ENCODE measurements at places on chromosomes 16 and 17. TPM values are rescaled to one million over a fixed set of nuclear protein-coding genes. Genes with fewer than 3 reads are reported as not detected.

The RHBDF1 gene
- 70.7 TPM for total RNA-seq

The PDPK1 gene
- 30.4 TPM for total RNA-seq

The PRR35 gene
- total RNA-seq: 0.27 TPM

The LCMT1 gene
- 70.0 TPM for total RNA-seq

The ENDOV gene
- 50.1 TPM for total RNA-seq

The NACA2 gene
- total RNA-seq: not detected

The C17orf78 gene
- not detected for total RNA-seq

The ABCA6 gene
- total RNA-seq: not detected

The CD300A gene
- not detected for total RNA-seq

DNA sequence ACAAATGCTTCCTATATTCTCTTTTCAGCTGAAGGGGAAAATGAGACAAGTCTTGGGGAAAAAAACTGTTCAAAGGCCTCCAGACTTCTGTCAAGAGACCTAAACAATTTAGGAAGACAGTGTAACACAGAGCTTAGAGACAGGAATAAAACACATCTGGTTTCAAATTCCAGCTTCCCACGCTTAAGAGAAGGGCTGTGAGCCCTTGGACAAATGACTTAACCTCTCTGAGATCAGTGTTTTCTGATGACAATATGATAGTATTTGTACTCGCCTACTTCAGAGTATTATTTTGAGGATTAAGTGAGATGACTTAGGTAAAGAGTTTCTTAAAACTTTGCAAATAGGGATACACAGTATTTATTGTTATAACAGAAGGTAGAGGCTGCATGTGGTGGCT lies 29.5 kb downstream of the SMURF2 start:
- no peak for DNase-seq

DNA sequence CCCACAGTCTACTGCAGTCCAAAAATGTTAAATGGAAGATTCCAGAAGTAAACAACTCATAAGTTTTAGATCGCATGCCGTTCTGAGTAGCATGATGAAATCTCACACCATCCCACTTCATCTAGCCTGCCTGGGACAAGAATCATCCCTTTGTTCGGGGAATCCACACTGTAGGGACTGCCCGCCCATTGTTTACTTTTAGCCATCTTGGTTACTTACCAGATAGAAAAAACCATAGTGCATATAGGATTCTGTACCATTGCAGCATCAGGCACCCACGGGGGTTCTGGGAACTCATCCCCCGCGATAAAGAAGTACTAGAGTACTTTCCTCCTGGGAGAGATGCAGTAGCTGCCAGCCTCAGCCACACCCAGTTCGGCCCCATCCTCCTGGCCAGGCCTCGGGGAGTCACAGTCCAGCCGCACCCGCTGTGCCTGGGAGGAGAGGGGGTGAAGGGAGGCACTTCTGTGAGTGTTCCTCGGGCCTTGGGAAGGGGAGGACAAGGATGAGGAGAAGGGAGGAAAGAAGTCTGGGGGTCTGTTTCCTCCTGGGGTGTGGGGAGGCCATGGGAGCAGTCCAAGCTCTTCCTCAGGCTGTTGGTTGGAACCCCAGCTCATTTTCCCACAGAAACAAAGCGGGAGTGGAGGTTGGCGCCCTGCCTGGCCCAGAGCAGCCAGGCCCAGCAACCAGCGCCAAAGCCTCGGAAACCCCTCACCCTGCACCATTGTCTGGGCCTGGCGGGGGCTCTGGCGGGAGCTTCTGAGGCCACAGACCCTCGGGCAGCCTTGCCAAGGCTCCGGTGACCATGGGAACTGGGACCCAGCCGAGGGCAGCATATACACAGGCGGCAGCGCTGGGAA lies 8.9 kb downstream of the TRIM47 start:
- peak; percentile 66 for DNase-seq

DNA sequence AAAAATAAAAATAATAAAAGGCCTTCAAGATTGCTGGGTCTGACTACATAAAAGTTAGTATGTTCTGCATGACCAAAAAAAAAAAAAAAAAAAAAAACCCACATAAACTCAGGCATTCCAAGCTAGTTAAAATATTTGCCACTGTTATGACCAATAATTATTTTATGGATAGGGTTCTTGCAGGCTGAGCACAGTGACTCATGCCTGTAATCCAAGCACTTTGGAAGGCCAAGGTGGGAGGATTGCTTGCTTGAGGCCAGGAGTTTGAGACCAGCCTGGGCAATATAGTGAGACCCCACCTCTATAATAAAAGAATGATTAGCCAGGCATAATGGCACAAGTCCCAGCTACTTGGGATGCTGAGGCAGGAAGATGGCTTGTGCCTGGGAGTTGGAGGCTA lies 8.1 kb downstream of the SCNN1B start:
- DNase-seq: no peak

GRCh38 chr17:62562656-62563055 lies 64.8 kb upstream of the MRC2 start:
- DNase-seq: no peak

DNA sequence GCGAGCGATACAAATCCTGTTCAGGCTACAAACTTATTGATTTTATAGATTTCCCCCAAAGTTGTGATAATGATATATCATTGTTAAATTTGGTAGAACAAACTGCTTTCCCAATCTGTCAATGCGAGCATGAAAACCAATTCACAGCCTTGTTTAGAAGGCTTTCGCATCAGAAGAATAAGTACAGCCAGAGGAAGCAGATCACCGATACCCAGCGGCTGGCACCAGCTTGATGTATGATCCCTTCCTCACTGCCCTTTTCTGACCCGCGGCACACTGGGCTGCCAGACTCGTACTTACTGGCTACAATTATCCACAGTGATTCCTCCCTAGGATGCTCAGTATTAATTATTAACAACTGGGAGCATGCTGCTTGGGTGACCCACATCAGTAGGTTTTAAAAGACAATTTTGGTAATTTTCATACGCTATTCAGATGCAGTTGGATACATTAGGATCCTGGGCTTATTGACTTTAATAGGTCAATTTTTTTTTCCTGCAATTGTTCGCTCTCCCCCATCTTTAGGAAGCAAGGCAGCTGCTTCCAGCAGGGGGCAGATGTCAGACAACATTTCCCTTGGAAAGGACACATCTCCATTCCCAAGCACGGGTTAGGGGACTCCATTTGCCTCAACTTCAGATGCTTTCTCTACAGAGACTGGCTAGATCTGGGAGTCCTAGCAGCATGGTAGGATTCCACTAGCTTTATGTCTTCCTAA lies 582.7 kb upstream of the PSMD7 start:
- DNase-seq: peak; percentile 88

DNA sequence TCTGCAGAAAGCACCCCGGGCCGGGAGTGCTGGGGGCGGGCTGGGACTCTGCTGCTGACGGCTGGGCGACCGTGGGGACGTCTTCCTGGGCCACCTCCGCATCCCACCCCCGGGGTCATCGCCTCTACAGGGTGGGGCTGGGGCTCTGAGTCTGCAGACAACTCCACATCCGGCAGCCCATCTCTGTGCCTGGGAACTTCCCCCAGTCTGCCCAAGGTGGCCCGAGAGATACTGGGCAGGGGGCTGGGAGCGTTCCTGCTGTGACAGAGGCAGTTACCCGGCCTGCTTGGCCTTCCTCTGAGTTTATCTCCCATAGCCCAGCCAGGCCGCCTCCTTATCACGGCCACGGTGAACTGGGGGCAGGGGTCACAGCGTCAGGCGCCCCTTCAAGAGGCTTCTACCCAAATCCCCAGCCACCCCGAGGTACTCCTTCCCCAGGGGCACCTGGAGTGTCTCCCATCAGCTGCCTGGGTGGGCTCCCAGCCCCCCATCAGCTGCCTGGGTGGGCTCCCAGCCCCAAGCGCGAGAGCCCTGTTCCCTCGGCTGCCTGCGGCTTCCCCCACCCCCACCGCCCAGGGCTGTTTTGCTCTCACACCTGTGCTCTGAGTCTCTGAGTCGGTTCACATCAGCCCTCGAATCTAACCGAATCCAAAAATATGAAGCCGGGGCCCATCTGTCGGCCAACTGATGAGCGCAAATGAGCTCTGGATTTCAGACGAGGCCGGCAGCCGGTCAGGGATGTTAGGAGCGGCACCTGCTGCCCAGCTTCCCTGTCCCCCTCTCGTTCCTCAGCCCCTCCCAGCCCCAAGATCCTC lies 15.6 kb upstream of the CBFA2T3 start:
- DNase-seq: no peak

DNA sequence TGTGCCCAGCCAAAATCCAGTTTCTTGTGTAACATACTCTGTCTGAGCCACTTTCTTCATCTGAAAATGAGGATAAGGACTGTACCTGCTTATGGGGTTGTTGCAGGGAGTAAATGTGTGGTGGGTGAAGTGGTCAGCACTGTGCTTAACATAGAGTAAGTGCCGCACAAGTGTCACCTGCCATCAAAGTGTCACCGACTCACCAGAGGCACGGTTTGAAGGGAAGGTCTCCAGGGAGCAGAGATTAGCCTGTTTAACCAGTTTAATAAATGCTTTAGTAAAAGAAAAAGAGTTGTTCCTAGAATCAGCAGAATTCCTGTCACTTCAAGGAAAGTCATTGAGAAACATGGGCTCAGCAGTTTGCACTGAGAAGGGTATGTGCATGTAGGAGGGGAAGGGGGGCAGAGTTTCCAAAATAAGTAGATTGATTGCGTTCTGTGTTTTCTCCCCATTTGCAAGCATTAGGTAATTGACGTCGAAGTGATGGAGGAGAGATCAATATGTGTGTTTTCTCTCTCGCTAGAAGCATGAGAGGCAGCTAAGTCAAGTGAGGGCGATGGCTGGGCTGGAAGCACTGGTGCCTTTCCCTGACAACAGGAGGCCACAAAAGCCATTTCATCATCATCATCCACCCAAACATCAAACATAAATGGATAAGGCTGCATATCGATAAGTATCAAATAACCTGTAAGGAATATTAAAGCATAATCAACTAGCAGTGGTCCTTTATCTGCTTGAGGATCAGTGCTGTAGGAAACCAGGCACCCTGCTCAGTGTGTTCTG lies 19.1 kb downstream of the FAM20A start:
- peak; percentile 24 for DNase-seq

GRCh38 chr16:48295488-48296281 lies 48.3 kb upstream of the ABCC11 start:
- DNase-seq: no peak

GRCh38 chr17:2897605-2898004 lies 101.4 kb downstream of the RAP1GAP2 start:
- DNase-seq: no peak

DNA sequence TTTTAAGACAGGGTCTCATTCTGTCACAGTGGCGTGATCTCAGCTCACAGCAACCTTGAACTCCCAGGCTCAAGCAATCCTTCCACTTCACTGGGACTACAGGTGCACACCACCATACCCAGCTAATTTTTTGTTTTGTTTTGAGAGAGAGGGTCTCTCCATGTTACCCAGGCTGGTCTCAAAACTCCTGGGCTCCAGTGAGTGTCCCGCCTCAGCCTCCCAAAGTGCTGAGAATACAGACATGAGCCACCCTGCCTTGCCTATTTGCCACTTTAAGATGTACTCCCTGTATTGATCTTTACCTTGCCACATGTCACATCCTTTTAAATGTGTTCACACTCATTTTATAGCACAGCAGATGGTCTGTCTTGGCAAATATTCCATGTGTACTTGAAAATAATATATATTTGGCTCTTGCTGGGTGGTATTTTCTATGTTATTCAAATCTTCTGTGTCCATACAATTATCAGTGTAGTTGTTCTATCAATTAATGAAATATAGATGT lies 50.5 kb downstream of the VMP1 start:
- no peak for DNase-seq

GRCh38 chr16:79316004-79316458 lies 284.5 kb downstream of the MAF start:
- no peak for DNase-seq

- DNase-seq: no peak
These were observed 292.2 kb downstream of the TOX3 start for GRCh38 chr16:52254746-52255145.

DNA sequence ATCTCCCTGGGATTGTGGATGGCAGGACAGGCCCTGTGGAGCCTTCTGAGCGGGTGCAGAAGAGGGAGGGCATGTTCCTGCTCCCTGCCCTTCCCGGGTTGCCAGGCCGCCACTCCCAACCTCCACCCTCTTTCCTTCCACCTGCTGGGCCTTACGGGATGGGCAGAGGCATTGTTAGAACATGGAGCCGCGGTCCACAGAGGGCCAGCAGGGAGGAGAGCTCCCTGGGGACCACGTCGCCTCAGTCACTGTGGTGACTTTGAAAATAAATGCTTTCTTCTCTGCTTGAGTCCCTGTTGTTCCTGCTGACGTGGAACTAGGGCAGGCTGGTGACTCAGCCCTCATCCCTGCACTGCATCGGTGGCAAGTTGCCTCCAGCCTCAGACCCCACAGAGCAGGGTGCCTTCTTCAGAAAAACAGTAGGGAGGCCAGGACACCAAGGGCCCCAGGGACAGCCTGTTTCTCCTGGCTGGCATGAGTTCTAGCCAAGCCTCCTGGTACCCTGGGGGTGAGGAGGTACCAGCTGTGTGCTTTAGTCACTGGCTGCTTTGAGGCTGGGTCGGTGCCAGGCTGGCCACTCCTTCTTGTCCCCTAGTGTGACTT lies 224.9 kb downstream of the SEC14L1 start:
- peak; percentile 67 for DNase-seq

DNA sequence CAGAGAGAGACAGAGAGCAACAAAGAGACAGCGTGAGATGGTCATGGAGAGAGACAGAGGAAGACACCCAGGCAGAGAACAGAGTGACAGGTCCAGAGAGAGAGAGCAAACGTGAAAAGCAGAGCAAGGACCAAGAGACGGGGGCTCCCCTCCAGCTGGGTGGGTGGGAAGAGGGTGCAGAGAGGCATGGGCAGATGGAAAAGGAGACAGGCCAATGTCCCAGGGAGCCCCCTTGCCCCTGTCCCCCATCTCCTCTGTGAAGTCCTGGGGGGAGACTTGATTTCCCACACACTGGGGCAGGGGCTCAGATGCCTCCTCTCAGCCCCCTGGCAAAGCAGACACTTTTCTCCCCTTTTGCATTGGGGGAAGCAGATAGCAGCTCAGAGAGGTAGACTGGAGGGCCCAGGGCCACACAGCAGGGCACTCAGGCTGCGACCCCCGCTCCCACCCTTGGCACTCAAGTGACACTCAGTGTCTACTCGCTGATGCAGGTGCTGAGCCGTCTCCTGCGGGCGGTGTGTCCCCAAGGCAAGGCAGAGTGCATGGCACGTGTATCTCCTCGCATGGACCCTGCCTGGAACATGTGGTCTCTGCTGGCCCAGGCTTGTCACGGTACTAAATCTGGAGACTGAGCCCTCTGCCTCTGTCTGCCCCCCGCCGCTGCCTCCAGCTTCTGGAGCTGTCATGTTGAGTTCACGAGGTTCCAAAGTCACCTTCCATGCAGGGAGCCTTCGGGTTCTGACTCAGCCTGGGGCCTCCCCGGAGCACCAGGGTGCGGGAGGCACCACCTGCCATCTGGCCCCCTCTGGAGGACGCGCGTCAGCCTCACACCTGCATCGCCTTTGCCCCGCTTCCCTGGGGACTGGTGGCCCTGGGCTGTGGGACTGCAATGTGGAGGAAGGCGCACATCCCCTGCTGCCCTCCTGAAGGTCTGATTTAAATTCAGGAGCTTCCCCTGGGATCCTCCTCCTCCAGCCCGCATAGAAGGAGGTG lies 215.9 kb upstream of the GSE1 start:
- peak; percentile 76 for DNase-seq

DNA sequence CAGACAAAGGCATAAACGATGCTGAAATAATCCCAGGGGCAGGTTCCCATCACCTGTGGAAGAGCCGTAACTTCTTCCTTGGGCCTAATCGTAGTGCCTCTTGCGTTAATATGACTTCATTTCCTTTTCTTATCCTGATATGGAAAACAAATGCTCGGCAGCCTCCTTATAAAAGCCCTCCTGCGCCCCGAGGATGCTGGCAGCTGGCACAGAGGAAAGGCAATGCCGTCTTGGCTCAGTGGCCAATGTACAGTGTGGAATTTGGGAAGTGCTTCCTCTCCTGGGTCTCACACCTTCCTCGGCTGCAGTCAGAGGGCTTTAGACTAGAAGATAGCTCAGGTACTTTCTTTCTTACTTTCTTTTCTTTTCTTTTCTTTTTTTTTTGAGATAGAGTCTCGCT lies 3.4 kb downstream of the SCN4A start:
- no peak for DNase-seq
